ENCODE measurements at places on chromosomes 1 and 21.

DNA sequence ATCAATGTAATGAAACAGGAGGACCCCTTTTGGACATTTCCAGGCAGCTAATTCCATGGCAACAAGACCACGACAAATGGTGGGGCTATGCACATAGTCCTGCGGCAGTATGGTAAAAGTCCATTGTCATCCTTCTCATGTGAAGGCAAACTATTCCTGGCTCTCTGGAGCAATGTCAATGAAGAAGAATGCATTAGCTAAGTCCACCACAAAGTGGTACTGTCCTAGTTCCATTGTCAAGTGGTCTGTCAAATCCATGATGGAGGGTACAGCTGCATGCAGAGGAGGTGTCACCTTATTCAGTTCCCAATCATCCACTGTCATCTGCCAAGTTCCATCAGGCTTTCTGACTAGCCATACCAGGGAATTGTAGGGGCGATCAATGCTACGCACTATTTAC, 110.1 kb downstream of the GDAP2 start:
- no peak for DNase-seq

DNA sequence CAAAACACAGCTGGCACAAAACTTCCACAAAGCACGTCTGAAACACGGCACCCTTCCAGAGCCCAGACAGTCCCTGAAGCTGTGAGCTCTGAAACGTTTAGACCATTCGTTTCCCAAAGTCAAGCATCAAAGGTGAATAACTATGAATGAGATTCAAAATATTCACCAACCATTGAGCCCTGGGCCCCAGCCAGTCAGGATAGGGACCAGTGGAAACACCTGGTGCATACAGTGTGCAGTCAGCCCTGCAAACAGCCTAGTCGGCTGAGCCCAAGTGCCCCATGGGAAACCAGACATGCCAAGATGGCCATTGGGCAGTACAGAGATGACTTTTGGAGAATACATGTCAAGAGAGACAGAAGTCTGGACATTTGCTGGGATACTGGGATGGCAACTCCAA, 90.4 kb upstream of the EDN2 start:
- no peak for DNase-seq

DNA sequence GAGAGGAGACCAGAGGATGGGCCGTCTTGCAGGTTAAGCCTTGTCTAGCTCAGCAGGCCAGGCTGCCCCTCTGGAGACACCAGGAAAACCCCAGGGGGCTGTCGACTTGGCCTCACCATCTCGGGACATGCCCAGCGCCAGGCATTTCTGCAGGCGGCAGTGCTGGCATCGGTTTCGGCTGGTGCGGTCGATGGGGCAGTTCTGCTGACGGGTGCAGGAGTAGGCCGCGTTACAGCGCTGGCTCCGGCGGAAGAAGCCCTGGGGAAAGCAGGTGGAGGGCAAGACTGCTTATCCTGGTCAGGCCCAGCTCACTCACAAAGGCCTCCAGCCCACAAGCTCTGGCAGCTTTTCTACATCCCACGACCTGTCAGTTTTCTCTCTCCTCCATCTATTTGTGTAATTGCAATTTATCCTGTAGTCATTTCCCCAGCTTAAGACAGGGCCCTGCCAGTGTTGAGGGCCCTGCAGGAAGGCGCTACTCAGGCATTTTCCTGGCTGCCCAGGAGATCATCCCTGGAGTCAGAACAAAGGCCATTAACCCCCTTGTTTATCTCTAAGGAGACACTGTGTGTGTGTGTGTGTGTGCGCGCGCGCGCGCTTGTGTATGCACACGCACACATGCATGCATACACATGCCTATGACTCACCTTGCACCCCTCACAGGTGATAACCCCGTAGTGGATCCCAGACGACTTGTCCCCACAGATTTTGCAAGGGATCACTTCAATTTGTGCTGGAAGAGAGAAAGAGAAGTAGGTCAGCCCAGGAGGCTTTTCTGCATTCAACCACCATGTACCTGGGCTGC, 11.5 kb upstream of the LINGO4 start:
- DNase-seq: no peak

- no peak for DNase-seq
These were observed 837.6 kb upstream of the ADAMTS5 start for GRCh38 chr21:27804515-27804914.

DNA sequence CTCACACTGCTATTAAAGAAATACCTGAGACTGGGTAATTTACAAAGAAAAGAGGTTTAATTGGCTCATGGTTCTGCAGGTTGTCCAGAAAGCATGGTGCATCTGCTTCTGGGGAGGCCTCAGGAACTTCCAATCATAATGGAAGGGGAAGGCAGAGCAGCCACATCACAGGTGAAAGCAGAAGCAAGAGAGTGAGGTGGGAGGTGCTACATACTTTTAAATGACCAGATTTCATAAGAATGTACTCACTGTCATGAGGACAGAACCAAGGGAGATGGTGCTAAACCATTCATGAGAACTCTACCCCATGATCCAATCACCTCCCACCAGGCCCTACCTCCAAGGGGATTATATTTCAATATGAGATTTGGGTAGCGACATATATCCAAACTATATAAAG, 55.7 kb downstream of the MRPL39 start:
- DNase-seq: no peak

DNA sequence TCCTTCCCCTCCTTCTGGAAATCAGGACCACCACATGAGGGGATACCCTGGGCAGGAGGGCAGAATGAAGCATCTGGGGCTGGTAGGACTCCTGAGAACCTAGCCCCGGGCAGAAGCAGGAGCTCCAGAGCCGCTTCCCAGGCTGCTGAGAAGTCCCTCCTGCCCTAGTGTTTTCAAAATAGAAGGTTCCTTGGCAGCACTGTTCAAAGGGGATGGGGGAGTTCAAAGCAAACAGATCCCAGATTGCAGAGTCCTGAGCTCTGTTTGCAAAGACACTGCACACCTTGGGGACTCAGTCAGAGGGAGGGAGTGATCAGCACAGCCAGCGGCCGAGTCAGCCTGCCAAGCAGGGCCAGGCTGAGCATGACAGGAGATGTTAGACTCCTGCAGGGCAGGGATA, 177.8 kb downstream of the PTPRU start:
- no peak for DNase-seq

GRCh38 chr1:28370239-28371009, 884 bp downstream of the PHACTR4 start:
- peak; percentile 53 for DNase-seq

- DNase-seq: no peak
These were observed 8.4 kb downstream of the ADARB1 start for GRCh38 chr21:45082736-45083135.

DNA sequence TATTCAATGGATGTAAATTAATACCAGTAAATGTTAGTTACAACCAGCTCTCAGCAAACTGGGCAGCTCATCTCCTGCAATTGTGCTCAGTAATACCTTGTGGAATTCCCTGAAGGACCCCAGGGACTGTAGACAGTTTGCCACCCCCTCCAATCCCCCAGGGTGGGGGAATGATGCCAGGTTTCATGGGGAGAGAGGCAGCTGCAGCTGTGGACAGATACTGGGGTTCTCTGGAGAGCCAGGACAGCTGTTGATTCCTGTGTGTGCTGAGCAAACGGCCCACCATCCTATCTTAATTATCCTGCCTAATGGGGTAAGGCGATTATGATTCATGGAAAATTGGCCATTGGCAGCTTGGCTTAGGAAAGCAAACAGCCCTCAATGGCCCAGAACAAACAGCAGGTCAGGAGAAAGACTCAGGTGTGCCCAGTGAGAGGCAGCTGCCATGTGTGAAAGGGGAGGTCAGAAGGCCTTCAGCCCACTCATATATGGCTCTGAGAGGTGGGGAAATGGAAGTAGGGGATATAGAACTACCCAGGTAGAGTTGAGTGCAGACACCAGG, 148.9 kb upstream of the CTTNBP2NL start:
- DNase-seq: no peak

DNA sequence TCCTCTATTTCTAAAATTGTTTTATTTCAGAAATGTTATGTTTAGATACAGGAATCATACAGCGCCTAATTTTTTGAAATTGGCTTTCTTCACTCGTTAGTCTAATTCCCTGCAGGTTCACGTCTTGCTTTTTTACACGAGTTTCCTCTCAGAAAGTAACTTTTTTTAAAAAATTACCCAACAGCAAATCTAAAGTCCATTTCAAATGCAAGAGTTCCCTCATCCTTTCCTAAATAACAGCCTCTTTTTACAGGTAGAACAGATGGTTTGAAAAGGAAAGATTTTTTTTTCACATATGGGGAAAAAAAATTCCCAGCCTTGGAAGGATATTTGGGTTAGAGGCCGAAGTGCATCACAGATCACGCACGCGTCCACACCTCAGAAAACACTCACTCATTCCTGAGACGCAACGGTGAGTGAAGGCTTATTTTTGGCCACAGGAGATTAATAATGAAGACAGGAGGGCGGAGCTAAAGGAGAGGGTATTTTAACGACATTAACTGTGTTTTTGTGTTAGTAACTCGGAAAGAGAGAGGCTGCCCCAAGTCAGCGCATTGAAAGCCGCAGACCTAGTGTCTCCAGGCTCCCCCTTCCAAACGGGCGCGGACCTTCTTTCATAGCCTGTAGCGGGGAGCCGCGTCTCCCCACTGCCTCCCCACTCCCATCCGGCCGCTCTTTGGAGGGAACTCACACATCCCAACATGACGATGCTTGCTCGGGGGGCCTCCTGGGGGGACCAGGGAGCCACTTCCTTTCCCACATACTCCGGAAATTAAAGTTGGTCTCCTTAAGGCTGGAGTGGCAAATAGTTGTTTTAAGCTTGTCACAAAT, 969 bp upstream of the RIPK4 start:
- no peak for DNase-seq

DNA sequence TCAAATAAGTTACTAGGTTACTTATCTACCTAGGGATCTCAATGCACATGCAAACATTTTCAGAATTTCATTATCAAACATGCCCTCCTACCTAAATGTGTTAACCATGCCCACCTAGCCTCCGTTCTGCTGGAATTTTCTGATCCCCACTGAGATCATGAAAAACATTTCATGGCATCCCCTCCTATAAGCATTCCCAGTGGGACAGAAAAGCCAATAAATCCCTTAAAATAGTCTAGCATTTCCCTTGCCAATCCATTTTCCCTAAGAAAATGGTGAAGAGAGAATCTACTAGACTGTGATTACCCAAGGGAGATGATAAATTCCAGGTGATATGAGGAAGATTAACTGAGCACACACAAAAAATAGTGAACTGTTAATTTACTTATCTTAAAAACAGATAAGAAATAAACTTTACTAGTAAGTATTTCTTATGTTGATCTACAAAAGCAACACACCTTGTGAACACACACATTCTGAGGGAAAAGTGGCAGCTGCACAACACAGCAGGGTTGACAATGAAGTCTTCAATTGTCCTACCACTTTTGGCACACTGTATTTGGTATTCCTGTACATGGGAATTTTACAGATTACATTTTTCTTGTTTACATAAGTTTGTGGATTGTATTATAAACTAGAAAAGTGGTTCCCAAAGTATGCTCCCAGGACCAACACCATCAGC, 49.6 kb downstream of the ARID4B start:
- no peak for DNase-seq
